ENCODE measurements at places on chromosomes 12 and 14.

DNA sequence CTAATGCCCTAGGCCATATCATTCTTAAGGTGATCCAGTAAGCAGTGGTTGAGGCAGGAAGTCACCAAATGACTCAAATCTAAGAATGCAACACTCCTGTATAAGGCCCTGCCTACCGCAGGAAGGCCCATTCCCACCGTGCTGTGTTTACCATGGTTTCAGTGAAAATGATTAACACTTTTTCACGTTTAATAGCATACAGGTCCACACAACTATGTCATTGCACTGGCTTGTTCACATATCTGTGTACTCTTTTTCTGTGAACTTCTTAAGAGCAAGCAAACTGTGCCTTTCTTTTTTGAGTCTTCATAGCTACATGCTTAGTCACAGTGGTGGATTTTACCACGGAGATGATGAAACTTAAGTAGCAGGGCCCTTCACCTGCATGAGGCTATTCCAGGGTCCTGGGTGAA is 214.9 kb downstream of the CNTN1 start:
- no peaks in the 10 kb centered on the region for H3K27me3 ChIP-seq
- H3K36me3 ChIP-seq = no peaks in the 10 kb centered on the region
- no peak for DNase-seq
- H3K27ac ChIP-seq = no peak overlapping the region

GRCh38 chr12:8985213-8985754 is 4.1 kb upstream of the KLRG1 start:
- H3K27ac ChIP-seq = no peak overlapping the region
- no peaks in the 10 kb centered on the region for H3K36me3 ChIP-seq
- no peak overlapping the region for H3K4me3 ChIP-seq
- no peaks in the 10 kb centered on the region for H3K27me3 ChIP-seq

DNA sequence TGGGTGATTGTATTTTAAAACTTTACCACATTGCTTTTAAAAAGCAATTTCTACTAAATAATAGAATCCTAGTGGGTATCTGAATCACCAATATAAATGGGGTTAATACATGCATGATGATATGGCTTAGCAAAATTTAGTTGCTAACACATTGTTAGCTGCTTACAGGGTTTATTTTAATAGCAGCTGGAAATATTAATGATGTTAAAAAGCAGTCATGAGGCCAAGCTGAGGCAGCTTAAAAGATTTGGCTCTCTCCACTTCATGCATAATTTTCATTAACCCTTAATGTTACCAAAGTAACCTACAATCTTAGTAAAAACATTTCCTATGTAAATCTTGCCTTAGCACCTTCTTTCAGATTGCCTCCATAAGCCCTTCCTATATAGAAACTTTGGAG is 49.2 kb upstream of the CNOT2 start:
- DNase-seq = no peak
- no peaks in the 10 kb centered on the region for H3K4me1 ChIP-seq
- H3K27ac ChIP-seq = no peak overlapping the region
- no peaks in the 10 kb centered on the region for H3K27me3 ChIP-seq
- no peaks in the 10 kb centered on the region for H3K36me3 ChIP-seq

- H3K36me3 ChIP-seq = no peaks in the 10 kb centered on the region
- H3K27ac ChIP-seq = peak overlapping the region; percentile 64
- peaks cover 77% of the 10 kb centered on the region for H3K4me1 ChIP-seq
- H3K4me3 ChIP-seq = peak overlapping the region; percentile 75
Measured at GRCh38 chr14:100059438-100059781, 5.8 kb upstream of the EVL start.

DNA sequence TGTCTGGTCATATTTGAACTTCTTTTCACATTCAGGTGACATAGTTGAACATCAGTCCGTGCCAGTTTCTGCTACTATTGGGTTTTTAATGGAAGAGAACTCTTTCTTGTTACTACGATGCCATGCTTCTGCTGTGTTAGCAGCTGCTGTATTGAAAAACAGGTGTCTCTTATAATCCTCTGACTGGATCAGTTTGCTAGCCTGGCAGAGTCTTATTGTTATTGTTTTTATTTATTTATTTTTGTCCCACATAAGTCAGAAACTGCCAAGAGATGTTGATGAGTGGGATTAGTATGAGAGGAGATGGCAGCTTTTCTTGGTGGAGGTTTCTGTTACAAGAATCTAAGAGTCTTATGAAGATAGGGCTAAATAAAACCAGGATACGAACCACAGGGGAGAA is 14.6 kb downstream of the ETV6 start:
- peaks cover 4% of the 10 kb centered on the region for H3K4me1 ChIP-seq
- DNase-seq = no peak
- no peaks in the 10 kb centered on the region for H3K27me3 ChIP-seq
- H3K27ac ChIP-seq = no peak overlapping the region
- peaks cover 7% of the 10 kb centered on the region for H3K36me3 ChIP-seq

DNA sequence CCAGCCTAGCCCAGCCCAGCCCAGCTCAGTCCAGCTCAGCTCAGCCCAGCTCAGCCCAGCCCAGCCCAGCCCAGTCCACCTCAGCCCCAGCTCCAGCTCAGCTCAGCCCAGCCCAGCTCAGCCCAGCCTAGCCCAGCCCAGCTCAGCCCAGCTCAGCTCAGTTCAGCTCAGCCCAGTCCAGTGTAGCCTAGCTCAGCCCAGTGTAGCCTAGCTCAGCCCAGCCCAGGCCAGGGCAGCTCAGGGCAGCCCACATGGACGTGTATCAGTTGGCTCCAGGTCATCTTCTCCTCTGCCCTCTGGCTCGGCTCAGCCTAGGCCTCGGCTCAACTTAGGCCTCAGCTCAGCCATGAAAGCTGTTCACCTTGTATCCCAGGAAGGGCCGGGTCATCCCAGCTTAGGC is 64.7 kb downstream of the TMEM121 start:
- H3K27me3 ChIP-seq = no peaks in the 10 kb centered on the region
- H3K27ac ChIP-seq = no peak overlapping the region
- H3K4me3 ChIP-seq = no peak overlapping the region
- no peaks in the 10 kb centered on the region for H3K4me1 ChIP-seq
- no peaks in the 10 kb centered on the region for H3K36me3 ChIP-seq

DNA sequence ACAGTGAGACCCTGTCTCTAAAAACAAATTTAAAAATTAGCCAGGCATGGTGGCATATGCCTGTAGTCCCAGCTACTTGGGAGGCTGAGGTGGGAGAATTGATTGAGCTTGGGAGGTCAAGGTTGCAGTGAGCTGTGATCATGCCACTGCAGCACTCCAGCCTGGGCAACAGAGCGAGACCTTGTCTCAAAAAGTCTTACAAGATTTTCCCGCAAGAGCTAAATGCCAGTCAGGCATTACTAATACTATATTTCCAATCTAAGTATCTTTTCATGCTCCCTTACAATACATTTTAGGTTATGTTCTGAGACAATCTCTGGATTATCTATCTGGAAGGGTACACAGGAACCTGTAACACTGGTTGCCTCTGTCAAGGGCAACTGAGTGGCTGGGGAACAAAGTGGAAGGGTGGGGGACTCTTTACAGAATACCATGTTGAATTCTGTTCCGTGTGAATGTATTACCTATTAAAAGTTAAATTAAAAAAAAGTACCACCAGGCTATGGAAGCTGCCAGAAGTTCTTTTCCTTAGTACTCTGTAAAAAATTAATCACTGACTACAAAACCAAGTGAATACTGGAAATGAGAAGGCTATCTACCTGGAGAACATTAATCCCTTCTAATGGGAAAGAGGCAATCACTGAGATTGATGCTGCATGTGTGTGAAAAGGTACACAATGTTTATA is 56.7 kb downstream of the BTBD7 start:
- no peaks in the 10 kb centered on the region for H3K4me1 ChIP-seq
- DNase-seq = no peak
- no peak overlapping the region for H3K27ac ChIP-seq
- no peaks in the 10 kb centered on the region for H3K27me3 ChIP-seq
- H3K4me3 ChIP-seq = no peak overlapping the region

DNA sequence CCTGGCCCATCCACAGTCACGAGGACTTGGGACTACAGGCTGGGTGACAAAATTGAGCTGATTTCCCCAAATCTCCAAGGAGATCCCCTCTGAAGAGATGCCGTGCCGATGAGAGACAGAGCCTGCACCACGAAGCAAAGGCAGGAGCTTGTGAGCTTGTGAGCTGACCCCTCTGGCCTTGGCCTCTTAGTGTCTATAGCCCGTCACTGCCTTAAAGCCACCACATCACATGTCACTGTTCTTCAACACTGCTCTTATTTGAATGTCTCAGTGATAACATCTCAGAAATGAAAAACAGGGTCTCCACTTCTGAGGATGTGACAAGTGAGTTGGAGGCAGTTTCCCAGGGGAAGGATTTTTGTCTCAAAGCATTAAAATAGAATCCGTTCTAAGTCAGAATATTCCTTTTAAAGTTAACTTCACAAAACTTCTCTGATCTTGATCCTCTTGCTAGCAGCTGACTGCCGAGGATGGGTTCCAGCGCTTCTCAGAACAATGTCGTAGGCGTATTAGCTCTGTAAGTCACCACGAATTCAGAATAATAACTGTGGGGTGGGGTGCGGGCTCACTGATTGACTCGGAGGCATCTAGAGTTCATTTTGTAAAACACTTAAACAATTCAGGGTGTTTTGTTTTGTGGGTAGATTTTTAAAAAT is 37.5 kb downstream of the CHST11 start:
- H3K36me3 ChIP-seq = no peaks in the 10 kb centered on the region
- H3K4me3 ChIP-seq = peak overlapping the region; percentile 79
- peaks cover 98% of the 10 kb centered on the region for H3K4me1 ChIP-seq
- peak; percentile 18 for DNase-seq
- H3K27me3 ChIP-seq = no peaks in the 10 kb centered on the region

DNA sequence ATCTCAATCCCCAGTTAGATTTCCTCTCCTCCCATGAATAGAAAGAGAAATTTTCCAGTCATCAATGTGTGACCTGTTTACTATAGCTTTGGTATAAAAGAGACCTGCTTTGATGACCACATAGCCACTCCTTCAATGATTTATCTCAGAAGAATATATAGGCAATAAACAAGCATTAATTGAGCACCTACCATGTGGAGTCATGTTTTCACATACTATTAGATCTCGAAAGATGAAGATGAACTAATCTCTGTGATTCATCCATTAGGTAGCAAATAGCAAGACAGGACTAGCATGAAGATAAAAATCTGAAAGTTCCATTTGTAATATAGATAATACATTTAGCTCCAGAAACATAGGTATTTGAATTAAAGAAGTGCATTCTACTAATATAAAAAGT is 40.5 kb downstream of the SLCO1A2 start:
- no peaks in the 10 kb centered on the region for H3K4me1 ChIP-seq
- H3K4me3 ChIP-seq = no peak overlapping the region
- no peak for DNase-seq
- H3K27me3 ChIP-seq = no peaks in the 10 kb centered on the region
- no peak overlapping the region for H3K27ac ChIP-seq

DNA sequence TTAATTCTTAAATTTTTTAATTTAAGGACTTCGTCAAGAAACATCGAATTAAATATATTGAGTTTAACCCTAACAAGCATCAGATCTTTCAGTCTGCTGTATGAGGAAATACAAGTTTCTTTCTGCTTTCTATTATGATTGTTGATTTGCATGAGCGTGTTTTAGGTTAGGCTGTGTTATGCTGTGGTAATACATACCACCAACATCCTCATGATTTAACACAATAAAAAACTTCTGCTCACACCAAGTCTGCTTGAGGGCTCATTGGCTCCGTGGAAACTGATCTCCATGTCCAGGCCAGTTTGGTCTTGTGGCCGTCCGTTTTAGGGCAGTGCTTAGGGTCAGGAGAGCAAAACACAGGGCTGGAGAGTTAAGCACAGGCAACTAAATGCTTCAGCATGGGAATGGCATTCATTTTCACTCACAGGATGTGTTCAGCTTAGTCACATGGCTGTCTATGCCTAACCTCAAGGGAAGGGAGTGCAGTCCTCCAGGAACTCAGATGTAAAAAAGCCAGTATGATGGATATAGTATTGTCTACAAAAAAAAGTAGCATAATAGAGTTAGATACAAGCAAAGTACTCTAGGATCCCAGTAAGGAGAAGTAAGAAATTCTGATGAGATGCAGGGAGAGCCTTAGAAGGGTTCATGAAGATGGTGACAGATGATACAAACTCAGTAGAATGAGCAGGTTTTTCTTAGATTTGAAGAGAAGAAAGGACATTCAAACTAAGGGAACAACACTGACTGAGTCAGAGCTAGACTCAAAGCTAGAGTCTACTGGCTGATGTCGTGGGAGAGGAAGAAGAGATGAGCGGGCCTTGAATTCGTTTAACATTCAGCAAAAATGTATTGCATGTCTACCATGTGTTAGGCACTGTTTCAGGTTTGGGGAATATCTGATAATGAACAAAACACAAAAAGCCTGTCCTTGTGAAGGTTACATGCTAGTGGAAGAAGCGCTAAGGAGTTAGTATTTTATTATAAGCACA is 16.3 kb downstream of the MARK3 start:
- DNase-seq = no peak
- no peaks in the 10 kb centered on the region for H3K27me3 ChIP-seq
- H3K36me3 ChIP-seq = peaks cover 5% of the 10 kb centered on the region

GRCh38 chr12:13258197-13258596 is 61.7 kb downstream of the EMP1 start:
- DNase-seq = no peak
- no peaks in the 10 kb centered on the region for H3K36me3 ChIP-seq
- H3K27ac ChIP-seq = no peak overlapping the region
- no peak overlapping the region for H3K4me3 ChIP-seq
- H3K27me3 ChIP-seq = no peaks in the 10 kb centered on the region

GRCh38 chr12:120710805-120711296 is 593 bp downstream of the UNC119B start:
- peaks cover 26% of the 10 kb centered on the region for H3K4me1 ChIP-seq
- H3K36me3 ChIP-seq = peaks cover 13% of the 10 kb centered on the region
- H3K27me3 ChIP-seq = no peaks in the 10 kb centered on the region
- no peak for DNase-seq
- peak overlapping the region; percentile 68 for H3K27ac ChIP-seq

DNA sequence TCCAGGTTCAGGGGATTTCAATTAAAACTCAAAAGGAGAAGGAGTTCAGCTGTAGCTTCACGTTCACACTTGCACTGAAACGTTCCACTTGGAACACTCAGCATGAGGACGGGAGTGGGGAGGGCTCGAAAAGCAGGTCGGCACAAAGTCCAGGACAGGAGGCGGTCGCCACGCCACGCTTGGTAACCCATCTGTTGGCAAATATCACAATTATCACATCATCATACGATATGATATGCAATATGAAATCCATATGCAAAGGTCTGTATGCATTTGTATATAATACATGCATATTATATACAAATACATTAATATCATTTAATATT is 17.2 kb downstream of the ADGRD1 start:
- no peaks in the 10 kb centered on the region for H3K4me1 ChIP-seq
- no peak overlapping the region for H3K27ac ChIP-seq
- no peak overlapping the region for H3K4me3 ChIP-seq
- H3K36me3 ChIP-seq = no peaks in the 10 kb centered on the region

DNA sequence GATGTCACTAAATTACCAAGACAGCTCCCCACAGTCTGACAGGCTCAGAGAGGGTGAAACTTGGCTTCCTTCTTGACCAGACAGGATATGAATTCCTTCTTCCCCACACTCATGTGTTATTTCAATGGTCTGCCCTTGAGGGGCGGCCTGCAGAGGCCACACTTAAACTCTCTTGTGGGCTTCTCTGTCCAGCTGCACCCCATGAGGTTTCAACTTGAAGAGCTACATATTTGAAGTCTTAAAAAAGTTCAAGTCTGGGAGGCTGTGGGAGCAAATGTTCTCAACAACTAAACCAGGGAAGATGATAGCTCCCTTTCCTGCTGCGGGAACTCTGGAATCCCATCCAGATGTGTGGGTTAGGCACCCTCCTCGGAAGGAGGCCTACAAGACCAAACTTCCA is 98.3 kb downstream of the TTC7B start:
- no peaks in the 10 kb centered on the region for H3K4me1 ChIP-seq
- peaks cover 8% of the 10 kb centered on the region for H3K27me3 ChIP-seq
- no peaks in the 10 kb centered on the region for H3K36me3 ChIP-seq
- no peak for DNase-seq

GRCh38 chr12:52063981-52064649 is 5.7 kb upstream of the ATG101 start:
- DNase-seq = no peak
- no peaks in the 10 kb centered on the region for H3K27me3 ChIP-seq
- no peaks in the 10 kb centered on the region for H3K36me3 ChIP-seq
